ENCODE measurements at places on chromosomes 1 and 21.

DNA sequence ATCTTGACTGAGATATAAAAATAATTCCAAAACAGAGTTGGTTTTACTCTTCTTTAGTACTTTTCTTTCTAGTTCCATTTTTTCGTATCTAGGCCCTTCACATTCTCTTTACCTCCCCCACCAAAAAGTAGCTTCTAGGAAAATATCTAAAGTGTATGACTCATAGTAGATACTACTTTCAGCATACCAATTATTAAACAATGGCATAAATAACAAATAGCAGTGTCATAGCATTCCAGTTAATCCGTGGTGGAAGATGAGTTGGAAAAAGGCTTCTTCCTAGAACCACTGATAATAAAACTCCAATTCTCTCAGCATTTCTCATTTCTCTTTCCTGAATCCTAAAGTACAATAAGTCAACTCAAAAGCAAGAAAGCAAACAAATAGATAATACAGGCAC lies 859.0 kb upstream of the B3GALT2 start:
- no peak for DNase-seq

DNA sequence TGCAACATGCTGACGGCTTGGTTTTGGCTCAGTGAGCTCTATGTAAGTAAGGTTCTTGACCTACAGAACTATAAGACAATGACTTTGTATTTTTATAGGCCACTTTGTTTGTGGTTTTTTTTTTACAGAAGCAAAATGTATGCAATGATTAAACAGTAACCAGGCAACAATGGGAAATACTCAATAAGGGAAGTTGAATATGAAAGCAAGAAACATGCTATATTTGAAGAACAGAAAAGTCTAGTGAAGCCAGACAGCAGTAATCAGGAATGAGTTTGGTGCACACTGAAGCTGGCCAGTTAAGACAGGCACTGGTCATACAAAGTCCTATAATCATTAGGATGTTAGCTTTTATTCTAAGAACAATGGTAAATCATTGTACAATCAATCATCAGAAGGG lies 1926.8 kb downstream of the NCAM2 start:
- DNase-seq, result no peak

- DNase-seq, result no peak
These were observed 109.2 kb upstream of the RAB4A start for GRCh38 chr1:229161740-229162139.

DNA sequence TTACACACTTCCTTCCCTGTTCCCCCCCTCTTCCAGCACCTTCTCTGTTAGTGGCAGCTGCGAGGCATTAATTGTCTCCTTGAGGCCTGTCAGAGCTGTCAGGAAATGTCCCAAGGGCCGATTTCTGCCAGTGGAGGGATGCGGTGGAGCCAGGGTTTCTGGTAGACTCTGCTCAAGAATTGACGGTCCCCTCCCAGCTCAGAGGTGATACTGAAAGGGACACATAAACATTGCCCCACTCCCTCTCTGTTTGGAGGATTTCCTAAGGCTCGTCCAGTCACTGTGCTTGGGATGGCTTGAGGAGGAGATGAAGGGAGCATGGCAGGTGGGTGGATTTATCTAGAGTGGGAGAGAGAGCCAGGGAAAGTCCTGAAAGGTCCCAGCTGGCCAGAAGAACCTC lies 61.4 kb upstream of the CD34 start:
- DNase-seq, result no peak

DNA sequence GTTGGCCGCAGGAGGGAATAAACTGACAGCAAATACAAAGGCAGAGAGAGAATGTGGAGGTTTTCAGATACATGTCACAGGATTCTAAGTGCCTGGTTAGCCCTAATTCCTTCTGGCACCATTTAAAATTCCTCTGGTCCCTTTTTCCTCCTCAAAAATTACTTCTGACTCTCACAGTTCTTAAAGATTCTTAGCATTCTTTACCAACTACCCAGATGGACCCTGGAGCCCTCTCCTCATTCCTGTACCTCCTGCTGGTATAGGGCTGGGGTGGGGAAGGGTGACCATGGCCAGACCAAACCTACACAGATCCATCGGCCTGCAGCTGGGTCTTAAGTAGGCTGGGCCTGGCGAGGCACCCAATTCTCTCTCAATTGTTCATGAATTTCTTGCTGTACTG lies 7.2 kb downstream of the MKNK1 start:
- DNase-seq, result no peak

DNA sequence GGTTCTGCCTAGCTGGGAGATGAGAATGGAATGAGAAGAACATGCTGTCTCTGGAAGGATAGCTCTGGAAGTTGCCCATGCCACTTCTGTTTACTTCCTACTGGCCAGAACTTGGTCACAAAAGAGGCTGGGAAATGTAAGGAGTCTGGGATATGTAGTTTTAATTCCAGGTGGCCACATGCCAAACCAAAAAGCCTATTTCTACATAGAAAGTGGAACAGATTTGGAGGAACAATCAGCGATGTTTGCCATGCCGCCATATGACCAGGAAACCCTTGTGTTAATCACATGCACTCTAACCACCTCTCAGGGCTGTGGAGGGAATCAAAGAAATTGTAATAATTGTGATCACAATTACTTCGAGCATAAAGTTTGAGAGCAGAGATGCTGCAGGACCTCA lies 10.0 kb upstream of the OLIG2 start:
- no peak for DNase-seq

GRCh38 chr1:64965366-64966157 lies 787 bp downstream of the JAK1 start:
- DNase-seq, result peak; percentile 57

GRCh38 chr1:156944848-156945247 lies 24.4 kb downstream of the LRRC71 start:
- DNase-seq, result no peak

DNA sequence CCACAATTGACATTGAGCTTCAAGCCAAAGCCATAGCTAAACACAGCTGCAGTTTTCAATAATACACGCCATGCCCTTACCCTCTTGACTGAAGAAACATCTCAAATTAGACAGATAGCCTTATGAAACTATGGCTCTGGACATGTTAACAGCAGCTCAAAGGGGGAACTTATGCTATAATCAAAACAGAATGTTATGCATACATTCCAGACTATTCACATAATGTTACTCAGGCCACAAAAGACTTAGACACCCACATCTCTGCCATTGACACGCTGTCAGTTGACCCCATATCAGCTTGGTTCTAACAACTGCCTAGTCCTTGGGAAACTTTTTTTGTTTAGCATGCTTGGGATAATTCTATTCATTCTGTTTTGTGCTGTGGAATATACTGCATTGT lies 2.3 kb upstream of the NENF start:
- no peak for DNase-seq

GRCh38 chr1:150995460-150995859 lies 11.2 kb downstream of the MINDY1 start:
- DNase-seq, result no peak

DNA sequence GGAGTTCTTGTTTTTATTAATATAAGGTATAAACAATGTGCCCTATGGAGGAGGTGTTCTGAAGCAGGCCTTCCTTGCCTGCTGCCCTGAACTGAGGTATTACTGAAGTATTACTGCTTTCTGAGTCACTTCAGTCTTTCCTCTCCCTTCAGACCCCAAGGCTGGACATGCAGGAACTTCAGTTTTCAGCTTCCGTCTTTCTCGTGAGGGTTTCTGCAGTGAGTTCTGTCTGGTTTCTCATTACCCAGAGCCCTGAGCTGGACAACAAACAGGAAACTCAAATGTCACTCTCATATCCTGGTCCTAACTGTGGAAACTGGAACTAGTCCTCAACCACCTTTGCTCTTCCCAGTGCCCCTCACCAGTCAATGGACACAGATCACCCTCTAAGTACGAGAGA lies 46.8 kb downstream of the ELAVL4 start:
- DNase-seq, result no peak

- no peak for DNase-seq
These were observed 598.3 kb upstream of the ZP4 start for GRCh38 chr1:238489006-238489405.

GRCh38 chr1:31931593-31932225 lies 6.5 kb downstream of the PTP4A2 start:
- no peak for DNase-seq

- DNase-seq, result no peak
These were observed 32.7 kb downstream of the XCL1 start for GRCh38 chr1:168608796-168609715.

- no peak for DNase-seq
These were observed 21.5 kb upstream of the STMN1 start for GRCh38 chr1:25927521-25928265.

DNA sequence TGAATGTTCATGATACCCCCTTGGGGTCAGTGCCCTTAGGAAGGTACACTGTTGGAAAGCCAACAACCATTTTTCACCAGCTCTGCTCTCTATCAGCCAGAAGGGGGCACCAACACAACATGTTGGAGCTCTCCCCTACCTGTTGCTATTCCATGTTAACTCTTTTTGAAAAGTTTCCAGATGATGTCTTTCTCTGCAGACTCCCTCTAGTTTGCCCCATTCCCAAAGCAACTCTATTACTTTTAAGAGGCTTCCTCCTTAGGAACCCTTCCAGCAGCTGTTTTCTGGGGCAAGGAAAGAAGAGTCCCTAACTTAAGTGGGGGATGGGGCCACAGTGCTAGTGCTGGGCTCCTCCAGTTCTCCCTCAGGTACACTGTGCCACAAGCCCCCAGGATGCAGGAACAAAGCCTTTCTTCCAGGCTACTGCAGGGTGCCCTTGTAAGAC lies 22.9 kb upstream of the NDC1 start:
- peak; percentile 30 for DNase-seq

DNA sequence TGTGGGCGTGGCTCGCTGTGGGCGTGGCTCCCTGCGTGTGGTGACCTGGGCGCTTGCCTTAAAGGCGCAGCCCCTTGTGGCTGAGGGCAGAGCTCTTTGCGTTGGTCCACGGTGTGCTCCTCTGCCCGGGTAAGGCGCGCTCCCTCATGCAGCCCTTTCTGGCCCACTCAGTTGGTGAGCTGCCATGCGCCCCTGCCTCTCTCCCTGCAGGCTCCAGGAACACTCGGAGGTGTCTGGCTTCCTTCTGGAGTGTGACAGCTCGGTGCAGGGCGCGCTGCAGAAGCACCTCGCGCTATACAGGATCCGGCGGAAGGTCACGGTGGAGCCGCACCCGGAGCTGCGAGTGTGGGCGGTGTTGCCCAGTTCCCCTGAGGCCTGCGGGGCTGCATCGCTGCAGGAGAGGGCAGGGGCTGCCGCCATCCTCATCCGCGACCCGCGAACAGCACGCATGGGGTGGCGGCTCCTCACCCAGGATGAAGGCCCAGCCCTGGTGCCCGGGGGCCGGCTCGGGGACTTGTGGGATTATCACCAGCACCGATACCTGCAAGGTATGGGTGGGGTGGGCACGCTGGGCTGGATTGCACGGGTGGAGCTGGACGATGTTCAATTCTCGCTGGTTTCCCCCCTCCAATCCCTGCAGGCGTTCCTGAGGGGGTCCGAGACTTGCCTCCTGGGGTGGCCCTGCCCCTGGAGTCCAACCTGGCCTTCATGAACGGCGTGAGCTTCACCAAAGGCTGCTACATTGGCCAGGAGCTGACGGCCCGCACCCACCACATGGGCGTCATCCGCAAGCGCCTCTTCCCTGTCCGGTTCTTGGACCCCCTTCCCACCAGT lies 9.1 kb downstream of the IBA57 start:
- DNase-seq, result no peak

DNA sequence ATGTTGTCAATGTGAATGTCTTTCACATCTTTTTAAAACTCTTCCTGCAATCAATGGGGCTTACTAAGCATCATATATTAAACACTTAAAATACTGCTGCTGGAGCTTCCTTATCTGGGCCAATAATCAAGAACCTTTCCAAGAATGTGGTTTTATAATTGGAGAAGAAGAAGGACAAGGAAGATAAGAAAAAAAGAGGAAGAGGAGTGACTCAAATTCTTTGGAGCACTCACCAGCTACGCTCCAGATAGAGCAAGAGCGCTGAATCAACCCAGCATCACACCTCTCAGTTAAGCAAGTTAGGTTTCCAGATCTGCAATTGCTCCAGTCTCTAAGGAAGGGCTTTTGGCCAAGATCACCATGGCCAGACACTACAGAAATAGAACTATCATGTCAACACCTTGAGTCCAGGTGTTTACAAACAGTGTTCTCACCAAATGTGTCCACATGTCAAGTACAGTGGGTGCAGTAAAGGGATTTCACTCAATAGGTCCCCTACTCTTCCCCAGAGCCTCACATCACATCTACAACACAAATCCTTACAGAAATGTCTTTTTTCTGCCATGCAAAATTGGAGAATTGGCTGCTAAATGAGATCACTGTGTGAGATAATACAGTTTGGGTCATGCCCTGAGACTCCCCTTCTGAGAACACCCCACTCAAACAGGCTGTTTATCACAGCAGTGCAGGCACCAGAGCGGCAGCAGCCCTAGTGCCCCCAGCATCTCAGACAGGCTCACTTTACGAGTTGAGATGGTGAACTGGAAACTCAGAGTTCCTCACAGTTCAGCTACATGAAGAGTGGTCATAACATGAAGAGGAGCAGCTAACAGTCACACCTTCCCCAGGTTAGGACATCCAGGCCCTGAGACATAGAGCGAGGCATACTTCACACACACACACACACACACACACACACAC lies 1.7 kb upstream of the SPRR2B start:
- no peak for DNase-seq

GRCh38 chr1:115677182-115677555 lies 35.4 kb downstream of the VANGL1 start:
- DNase-seq, result no peak

DNA sequence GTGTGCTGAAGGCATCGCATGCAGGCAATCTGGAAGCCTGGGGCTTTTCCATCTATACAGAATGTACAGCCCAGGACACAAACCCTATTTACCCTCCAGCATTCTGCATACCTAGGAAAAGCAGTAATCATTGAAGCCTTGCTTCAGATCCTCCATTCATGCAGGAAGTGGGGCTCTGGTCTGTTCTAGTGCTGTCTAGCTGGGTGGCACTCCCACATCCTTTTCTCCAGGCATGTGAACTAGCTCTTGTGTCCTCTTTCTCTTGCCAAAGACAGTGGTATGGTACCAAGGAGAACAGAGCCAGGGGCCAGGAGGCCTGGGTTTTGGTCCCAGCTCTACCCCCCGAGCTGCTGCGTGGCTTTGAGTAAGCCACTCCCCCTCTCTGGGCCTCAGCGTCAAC lies 21.7 kb downstream of the LRP8 start:
- DNase-seq, result no peak

DNA sequence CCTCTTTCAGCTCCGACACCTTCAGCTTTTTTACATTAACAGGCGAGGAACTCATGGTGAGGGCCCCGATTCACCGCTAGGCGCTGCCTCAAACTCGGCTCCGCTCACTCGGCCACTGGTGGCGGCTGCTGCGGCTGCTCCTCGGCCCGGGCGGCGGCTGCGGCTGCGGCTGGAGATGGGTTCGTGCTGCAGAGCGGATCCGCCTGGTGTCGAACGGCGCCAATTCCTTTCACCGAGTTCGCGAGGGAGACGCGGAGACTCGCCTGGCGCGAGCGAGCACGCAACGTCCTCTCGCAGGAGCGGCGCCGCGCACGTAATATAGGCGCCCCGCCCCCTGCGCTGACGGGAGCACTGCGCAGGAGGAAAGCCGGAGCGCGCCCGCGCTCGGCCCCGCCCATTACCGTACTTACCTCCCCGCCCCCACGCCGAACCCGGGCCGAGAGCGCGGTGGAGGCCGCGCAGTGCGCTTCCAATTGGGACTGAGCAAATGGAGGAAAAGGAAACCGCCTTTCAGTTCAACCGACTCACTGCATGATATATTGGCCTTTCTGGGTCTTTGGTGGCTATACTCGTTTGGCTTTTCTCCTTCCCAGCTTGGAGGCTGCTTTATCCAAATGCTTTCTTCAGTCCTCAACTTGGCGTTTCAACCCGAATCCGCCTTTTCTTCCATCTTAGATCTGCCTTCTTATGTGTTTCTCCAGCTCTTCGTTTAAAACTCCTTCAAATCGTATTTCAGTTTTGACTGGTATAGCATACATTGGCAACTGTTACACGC lies at the start of gene HNRNPU:
Gene HNRNPU, minus strand, starts transcription at position 291 of the 775 bp plus-strand sequence. Its CDS starts 236 bp downstream, at position 55.
- DNase-seq, result peak; percentile 94

- DNase-seq, result no peak
These were observed 10.4 kb upstream of the TMEM200B start for GRCh38 chr1:29133861-29134694.
